ENCODE measurements at places on chromosomes 12 and 14.

DNA sequence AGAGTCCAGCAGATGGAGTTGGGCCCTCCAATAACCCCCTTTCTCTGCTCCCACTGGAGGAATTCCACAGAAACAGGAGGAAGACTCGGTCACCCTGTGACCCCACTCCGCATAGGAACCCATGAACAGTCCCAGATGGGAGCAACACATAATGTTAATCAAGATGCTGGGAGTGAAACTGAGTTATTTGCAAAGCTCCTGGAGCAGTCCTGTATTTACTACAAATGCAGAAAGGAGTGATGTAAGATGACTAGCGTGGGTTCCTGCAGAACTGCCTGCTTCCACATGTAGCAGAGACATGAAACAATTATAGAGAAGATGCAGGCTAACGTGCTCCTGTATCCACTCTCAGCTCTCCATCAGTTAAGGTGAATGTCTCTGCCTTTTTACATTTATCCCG lies 274.7 kb downstream of the FOXN3 start:
- no peak for DNase-seq

GRCh38 chr14:52596320-52596719 lies 43.7 kb downstream of the GPR137C start:
- DNase-seq = no peak

DNA sequence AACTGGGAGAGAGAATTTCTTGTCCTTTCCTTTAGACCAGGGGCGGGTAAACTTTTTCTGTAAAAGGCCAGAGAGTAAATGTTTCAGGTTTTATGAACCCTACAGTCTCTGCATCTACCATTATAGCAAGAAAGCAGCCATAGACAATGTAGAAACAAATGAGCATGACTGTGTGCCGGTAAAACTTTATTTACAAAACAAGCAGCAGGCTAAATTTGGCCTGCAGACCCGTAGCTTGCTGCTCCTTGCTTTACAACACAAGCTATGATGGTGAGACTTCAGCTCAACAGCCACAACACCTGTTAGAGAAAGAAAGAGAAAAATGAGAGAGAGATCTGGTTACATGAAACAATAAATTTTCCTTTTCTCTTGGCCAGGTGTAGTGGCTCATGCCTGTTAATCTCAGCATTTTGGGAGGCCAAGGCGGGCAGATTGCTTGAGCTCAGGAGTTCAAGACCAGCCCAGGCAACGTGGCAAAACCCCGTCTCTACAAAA lies 4.2 kb upstream of the CDC42BPB start:
- no peak for DNase-seq

DNA sequence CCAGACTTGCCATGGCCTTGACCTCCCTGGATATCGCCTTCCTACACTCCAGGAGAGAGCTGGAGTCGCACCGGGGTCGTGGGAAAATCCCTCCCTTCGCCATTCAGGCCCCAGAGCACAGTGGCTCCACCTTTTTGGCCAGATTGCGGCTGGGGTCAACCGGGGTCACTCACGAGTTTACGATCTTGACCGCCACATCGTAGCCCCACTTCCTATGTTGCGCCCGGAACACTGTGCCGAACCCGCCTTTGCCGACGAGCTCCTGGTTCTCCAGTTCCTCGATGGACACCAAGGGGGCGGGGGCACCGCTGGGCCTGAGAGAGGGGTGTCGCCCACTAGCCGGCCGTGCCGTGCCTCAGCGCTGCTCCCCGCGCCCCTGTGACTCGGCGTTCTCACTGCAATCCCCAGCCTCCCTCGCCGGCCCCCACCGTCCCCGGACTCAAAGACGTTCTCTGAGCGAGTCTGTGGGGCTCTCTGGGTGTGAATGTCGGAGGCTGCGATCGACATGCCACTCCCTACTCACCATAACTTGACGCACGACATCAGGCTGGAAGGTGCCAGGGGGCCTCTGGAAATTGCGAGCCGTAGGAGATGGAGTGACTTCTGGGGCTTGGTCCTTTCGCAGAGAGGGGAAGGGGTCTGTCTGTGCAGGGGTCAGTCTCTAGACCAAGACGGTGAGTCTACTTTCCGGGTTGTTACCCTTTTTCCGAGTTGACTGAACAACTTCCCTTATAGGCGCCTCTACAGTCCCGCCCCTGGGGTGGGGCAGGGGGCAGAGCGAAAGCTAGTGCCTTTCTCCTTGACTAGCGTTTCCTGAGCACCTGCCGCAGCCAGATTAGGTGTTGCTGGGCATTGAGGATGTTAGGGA lies at the start of gene RIPK3:
RIPK3 (minus strand) TSS at position 708 of the 868 bp plus-strand sequence; CDS start at position 543, 165 bp downstream.
- DNase-seq = peak; percentile 71

DNA sequence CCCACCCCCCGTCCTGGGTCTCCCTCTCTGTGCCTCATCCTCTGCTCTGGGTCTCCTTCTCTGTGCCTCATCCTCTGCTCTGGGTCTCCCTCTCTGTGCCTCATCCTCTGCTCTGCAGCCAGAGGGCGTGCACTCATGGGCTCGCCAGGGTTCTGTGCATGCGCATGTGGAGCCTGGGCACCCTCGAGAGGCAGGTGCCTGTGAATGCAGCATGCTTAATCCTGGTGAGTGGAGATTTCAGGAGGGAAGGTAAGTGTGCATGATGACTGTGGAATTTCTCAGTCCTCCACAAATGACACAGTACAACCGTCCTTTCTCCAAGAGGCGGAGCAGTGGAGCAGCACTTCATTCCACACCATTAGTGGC lies 65.2 kb downstream of the EP400 start:
- DNase-seq = no peak

DNA sequence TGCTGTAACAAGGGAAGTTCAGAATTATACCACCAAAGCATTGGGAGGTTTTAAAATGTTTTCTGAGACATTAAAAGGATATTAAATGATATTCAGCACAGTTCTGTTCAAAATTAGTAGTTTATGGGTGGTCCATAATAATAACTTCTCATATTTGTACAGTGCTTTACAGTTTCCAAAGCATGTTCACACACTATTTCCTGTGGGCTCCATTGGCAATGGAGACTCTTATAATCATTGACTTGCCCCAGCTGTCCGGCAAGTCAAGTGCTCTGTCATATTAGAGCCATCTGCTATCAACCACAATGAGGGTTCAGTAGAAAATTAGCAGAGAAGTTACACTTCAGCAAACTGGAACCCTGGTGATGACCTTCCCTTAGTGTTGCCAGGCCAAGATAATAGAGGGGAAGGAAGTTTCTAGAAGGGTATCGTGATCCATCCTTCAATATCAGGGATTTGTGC lies 526.6 kb upstream of the CCDC196 start:
- no peak for DNase-seq

DNA sequence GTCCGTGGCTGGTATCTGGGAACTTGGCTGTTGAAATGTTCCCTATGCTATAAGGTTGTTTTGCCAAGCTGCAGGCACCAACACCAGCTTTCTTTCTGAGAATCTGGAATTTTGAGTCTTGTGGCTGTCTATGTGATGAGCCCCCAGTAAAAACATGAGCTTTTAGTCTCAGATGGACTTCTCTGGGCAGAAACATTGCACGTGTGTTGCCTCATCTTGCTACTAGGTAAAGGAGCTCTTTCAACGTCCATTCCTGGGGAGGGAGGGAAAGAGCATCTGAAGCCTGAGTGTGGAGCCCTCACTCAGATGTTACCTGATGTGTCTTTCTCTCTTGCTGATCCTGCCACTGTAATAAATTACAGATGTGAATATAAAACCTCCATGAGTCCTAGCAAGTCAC lies 183.8 kb upstream of the LHX5 start:
- no peak for DNase-seq

DNA sequence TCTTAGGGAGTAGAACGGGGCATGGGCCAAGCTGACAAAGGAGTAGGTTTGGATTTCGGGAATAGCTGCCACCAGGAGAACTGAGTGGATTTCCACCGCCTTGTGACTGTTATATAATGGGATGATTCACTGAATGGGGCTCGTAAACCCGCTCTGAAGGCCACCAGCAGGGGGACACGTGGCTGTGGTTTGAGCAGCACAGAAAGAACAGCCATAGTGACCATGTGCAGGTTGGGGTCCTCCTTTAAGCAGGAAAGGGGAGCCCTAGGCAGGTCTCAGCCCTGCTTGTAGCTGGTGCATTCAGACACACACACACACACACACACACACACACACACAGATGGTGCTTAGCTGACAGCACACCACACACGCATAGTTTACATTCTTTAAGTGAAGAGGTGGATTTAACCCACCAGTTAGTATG lies 8.6 kb upstream of the ASB2 start:
- no peak for DNase-seq
